ENCODE measurements at places on chromosomes 12 and 14.

DNA sequence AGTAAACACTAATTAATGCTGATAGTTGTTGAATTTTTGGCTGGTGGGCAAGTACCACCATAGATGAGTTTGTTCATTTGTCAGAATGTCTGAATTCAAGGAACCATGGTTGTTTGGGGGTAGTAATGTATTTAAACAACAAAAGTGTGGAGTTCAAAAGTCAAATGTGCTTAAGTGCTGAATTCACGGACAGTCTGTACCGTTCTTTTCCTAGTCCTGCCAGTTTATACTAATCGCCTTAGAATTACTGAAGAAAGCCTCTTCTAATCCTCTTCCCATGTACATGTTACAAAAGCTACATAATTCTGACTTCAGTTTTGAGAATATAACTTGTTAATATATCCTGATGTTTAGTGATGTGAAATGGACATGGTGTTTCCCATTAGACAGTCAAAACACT, 2.7 kb downstream of the NAA25 start:
- no peak for DNase-seq

DNA sequence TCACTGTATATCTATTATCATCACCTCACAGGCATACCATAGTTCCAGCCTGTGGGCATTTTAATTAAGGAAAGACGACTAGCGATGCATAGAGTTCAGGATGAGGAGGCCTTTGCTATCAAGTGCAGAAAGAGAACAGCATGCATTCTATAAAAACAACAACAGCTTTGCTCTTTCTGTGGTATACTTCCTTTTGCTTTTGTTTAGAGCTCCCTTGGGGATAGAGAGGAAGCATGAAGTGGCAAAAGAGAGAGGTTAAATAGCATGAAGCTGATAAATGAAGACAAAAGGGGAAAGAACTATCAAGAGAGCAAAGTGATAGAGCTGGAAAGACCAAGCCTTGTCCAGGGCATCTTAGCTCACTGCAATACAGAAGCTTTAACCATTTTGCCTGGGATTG, 23.5 kb downstream of the IFNG-AS1 start:
- no peak for DNase-seq

DNA sequence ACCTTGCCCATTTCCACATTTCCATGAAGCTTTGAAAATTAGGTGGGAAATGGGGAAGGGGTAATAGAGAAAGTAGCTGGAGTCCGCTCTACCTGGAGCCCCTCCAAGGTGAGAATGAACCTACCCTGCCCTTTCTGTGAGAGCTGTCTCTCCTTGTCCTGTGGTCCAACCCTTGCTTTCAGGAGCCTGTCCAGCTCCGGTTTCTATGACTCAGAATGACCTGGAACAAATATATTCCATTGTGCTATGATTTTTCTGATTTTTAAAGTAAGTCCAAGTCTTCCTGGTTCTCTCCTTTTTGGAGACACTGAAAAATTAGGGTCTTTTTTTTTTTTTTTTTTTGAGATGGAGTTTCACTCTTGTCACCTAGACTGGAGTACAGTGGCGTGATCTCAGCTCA, 89.1 kb upstream of the VASH1 start:
- no peak for DNase-seq

- no peak for DNase-seq
These were observed 27.3 kb upstream of the ZFP36L1 start for GRCh38 chr14:68820119-68820518.

GRCh38 chr14:21244544-21244943, 24.7 kb downstream of the HNRNPC start:
- no peak for DNase-seq

DNA sequence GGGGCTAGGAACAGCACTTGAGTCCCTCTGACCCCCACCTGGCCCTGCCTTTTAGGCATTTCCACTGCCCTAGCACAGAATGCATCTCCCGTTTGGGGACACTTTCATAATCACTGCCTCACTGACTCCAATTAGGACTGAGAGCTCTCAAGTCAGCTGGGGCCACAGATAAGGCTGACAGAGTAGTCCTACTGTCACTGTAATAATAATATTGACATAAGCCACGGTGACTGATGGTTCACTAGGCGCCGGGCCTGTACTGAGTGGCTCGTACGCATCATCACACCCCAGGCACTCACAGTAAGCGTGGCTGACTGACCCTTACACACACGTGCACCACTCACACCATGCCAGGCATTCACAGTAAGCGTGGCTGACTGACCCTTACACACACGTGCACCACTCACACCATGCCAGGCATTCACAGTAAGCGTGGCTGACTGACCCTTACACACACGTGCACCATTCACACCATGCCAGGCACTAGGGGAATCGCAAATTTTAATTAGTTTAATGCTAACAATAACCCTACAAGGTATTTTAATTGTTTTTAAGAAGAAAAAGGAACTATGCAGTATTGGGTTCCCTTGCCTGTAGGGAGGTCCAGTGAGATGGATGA, 87.7 kb downstream of the CHGA start:
- no peak for DNase-seq

GRCh38 chr12:64269161-64269560, 47.1 kb upstream of the KICS2 start:
- DNase-seq: no peak

- no peak for DNase-seq
These were observed 760 bp downstream of the TMEM19 start for GRCh38 chr12:71686658-71687025.

DNA sequence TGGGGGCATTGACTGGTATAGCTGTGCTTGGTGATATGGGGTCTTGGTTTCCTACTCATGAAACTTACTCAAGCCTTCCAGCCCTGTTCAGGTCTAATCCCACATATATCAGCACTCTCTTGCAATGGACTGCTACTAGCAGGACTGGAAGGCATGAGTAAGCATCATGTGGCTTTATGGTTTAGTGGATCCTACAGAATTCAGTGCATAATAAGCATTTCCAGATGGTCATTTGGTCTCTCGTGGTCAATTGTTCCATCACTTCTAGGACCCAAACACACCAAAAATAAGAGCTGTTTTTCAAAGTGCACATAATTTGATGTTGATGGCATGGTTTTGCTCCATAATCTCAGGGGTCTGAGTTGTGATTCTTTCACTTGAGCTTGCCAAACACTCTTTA, 114.4 kb downstream of the LMNTD1 start:
- no peak for DNase-seq

DNA sequence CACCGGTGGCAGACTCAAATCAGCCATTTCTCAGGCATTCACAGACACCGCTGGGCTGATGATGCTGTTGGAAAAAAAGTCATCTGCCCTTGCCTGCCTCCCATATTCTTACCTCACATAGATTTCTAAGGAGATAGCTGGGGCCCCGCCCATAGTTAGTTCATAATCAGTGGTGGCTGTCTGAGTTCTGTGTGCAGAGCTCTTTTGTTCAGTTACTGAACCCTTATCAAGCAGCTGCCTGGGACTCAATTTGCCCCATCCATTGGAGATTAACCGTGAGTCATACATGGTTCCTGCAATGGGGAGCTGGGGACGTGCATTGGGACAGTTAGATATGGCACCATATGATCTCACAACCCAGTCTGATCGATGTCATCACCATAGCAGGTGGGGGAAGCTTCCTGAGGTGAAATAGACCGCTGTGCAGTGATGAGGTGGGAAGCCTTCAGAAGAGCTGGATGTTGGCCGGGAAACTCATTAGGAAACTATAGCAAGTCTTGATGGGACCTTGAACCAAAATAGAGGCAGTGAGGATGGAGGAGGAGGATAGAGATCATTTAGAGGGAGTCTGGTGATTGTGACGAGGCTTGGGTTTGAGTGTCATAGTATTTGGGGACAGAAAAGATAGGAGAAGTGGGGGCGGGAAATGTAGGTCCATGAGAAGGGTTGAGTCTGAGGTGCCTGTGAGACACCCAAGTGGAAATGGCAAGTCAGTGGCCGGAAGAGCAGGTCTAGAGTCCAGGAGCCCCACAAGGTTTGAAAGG, 147.8 kb downstream of the GCH1 start:
- no peak for DNase-seq

- DNase-seq: no peak
These were observed 149.2 kb upstream of the FUT8 start for GRCh38 chr14:65263177-65263788.

DNA sequence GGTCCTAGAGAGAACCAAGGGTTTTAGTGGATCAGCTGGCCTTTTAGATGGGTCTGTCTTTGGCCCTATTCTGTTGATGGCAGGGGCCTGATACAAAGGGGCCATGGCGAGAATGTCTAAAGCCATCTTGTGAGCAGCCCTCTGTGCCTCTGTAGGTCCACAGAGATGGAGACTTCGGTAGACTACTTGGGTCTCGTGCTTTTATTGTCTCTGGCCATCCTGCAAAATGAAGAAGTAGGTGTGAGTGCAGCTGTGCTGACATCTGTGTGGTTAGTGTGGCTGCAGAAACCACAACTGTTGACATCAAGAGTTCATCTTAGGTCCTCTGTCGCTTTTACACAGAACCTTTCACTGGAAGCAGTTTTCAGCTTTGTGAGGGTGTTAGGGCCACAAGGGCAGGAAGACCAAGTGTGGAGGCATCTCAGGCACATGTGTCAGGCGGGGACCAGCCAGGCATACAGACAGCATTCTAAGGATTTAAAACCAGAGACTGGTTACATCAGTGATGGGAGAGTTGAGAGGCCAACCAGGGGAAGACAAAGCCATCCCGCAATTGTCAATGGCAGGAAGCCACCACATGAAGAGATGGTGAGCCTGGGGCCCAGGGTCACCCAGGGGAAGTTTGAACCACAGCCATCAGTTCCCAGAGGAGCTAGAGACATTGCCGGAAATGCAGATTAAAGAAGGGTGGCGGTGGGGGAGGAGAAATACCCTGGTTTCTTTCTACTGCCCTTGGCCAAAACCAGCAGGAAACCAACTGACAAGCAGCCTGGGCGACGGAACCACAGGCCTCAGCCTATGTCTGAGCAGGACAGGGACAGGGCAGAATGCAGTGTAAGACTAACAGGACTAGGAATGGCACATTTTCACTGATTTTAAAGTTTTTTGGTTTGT, 13.0 kb upstream of the TPCN1 start:
- no peak for DNase-seq

GRCh38 chr14:64826845-64827244, 52.9 kb downstream of the SPTB start:
- DNase-seq: no peak

DNA sequence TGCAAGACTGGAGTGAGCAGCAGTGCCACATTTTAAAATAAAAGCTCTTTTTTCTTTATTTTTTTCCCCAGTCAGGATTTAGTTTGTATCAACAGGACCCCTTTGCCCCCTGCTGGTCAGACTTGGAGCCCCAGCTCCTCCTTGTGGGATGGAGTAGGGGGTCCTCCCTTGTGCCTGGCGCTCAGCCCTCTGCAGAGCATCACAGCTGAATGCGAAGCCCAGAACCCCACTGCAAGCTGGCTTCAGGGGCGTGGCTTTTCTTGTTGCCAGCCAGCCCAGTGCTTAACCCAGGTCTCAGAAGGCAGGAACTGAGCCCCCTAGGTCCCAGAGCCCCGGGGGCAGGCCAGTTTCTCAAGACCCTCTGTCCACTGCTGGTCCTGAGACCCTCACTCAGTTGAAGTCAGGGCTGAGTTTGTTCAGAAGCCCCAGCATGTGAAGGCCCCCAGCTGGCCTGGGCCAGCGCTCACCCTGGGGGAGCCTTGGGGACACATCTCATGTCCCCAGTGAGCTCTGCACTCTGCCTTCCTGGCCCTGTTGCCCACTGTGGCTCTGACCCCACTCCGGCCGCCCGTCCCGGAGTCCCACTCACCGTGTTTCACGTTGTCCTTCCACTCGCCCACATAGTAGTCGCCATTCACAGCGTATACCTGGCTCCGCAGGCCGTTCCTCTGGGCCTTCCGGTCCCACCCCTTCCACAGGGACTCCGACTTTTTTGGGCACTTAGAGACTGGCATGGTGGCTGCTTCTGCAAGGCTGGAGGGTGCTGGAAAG, 519 bp downstream of the MORN3 start:
- no peak for DNase-seq

DNA sequence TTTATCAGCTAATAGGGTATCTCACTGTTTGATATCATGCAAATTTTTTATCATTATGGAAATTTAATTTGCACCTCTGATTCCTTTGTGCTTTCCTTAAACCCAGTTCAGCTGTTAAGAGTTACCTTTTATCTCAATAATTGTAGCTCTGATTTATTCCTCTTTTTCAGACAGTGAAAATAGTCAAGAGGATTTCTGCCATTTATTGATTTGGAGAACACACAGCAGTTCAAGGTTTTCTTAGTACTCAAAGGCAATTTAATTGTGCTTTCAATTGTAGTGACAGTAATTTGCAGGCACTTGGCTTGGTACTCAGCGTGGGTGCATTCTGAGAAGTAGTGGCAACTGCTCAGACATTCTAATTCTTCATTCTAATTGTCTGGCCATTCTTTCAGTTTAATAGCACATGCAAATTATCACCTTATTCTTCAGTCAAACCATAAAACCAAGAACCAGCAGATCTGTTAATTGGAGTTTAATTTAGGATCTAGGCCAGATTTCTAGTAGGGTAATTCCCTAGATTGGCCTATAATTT, 709.3 kb downstream of the RPS29 start:
- DNase-seq: no peak

GRCh38 chr12:121050725-121051124, 11.7 kb upstream of the OASL start:
- DNase-seq: no peak

GRCh38 chr14:105383083-105383730, 15.1 kb upstream of the TEX22 start:
- no peak for DNase-seq

DNA sequence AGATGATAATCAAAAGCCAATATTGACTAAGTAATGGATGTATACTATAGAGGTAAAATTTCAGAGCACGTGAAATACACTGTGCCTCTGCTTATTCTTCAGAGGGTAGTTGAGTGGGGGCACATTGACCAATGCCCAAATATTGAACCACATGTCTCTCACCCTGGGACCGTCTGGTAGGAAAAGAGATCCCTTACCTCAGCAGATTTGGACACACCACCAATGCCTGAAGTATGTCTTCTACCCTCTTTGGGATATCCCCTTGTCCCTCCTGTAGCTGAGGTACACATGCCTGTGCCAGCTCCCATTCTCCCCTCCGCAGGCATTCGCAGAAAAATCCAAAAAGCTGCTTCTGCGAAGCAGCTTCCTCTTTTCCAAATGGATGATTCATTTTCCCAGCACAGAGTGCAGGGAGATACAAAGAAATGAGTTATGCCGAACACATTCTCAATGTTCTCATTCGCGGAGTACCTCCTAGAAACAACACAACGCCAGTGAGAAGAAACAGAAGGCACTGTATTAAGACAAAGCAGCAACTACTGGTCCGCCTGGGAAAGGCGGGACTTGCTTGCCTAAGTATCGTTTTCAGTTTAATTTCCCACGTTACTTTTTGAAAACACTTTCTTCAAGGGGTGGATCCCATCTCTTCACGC, 691 bp downstream of the ZFYVE26 start:
- DNase-seq: no peak
